ENCODE measurements at places on chromosomes 4 and X.

GRCh38 chrX:34790026-34790425, 132.9 kb upstream of the TMEM47 start:
- no peak for DNase-seq

DNA sequence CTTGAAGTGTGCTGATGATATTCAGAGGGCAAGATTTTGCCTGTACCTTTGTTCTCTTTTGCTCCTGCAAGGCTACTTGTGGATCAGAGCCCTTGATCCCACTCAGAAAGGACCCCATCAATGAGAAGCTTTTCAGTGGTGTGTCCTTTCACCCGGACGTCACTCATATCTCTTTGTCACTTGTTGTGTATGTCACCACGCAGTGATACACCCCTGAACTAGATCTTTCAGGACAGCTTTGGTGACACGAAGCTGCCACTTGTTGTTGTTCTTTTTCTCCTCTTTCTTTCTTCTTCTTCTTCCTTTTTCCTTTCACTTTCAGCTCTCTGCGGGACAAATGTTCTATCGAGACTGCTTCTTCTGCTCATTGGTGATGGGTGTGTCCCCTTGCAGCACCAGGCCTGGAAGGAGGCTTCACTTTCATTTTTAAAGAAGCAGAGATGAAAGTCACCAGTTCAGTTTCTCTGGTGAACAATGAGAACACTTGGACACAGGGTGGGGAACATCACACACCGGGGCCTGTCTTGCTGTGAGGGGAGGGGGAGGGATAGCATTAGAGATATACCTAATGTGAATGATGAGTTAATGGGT, 83.6 kb downstream of the NBDY start:
- no peak for DNase-seq

DNA sequence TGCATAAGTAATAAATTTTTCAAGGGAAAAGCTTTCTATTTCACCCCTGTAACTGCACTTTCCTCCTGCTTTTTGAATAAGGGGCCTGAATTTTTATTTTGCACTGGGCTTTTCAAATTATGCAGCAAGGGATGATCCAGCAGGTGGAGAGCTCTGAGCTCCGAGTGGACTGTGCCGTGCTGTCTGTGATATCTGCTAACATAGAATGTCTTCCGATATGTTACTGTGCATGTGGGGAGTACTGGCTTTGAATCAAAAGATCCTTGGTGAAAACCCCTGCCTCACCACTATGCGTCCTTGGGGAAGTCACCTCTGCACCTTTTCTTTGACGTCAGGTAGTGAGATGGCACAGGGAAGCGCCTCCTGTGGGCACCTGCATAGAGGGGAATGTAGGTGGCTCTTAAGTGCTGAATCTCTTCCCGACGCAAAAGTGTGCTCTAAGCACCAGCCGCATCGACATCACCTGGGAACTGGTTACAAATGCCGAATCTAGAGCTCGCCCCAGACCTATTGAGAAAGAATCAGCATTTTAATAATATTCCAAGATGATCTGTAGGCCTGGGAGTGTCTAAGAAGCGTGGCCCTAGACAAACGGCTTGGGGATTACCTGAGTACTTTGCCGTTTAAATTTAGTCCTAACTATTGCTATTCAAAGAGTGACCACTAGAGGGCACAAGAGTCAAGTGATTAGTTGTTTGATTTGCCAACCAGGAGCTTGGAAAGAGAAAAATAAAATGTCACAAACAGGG, 19.2 kb upstream of the WFS1 start:
- peak; percentile 29 for DNase-seq

GRCh38 chr4:176266026-176266425, 3.0 kb downstream of the ASB5 start:
- no peak for DNase-seq

DNA sequence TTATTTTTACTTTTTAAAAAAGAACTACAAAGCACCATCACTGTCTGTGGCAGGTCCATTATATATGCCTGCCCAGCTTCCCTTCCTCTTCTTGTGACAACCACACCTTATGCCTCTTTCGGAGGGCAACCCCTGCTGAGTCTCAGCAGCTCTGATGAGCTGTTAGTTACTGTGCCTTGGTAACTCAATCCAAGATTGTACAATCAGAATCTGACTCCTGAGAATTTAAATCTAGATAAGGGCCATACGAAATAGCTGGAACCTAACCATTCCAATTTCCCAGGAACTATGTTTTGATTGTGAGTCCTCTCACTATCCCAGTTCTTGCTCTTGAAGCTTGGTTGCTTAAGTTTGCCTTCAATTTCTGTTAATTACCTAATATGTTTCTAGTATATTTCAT, 61.9 kb downstream of the ADAMTS3 start:
- DNase-seq, result no peak

- no peak for DNase-seq
Observed at GRCh38 chrX:155001873-155002272, 20.6 kb downstream of the F8 start.

Data from activated CD4-positive, alpha-beta T cell treated with anti-CD3 and anti-CD28 coated beads for 24 hours (primary cell).